ENCODE measurements at places on chromosomes 1 and 21. TPM values are rescaled to one million over a fixed set of nuclear protein-coding genes. Genes with fewer than 3 reads are reported as not detected.

The NPR1 gene
- polyA plus RNA-seq = 17.4 TPM

The SFN gene
- polyA plus RNA-seq = 0.31 TPM

The NGF gene
- polyA plus RNA-seq = 5.8 TPM

The NFYC gene
- polyA plus RNA-seq = 52.6 TPM

All from muscle of leg (tissue), 16 donors.